ENCODE measurements at places on chromosomes 6 and 20. TPM values are rescaled to one million over a fixed set of nuclear protein-coding genes. Genes with fewer than 3 reads are reported as not detected.

The MEI4 gene
- polyA plus RNA-seq, result not detected

The TXNDC5 gene
- polyA plus RNA-seq, result 7.2 TPM

The SALL4 gene
- polyA plus RNA-seq, result 0.08 TPM

The ARFGEF3 gene
- polyA plus RNA-seq, result 0.01 TPM

The RIN2 gene
- polyA plus RNA-seq, result 4.4 TPM

The ARID1B gene
- polyA plus RNA-seq, result 34.4 TPM

The DZANK1 gene
- 3.6 TPM for polyA plus RNA-seq

The MYL9 gene
- 0.55 TPM for polyA plus RNA-seq

The PHACTR1 gene
- polyA plus RNA-seq, result 34.2 TPM

The CCDC170 gene
- not detected for polyA plus RNA-seq

The EBF4 gene
- polyA plus RNA-seq, result not detected
